ENCODE measurements at places on chromosomes 3 and 15.

GRCh38 chr3:108408883-108409799 is 101.3 kb downstream of the MYH15 start:
- ATAC-seq, result no peak

DNA sequence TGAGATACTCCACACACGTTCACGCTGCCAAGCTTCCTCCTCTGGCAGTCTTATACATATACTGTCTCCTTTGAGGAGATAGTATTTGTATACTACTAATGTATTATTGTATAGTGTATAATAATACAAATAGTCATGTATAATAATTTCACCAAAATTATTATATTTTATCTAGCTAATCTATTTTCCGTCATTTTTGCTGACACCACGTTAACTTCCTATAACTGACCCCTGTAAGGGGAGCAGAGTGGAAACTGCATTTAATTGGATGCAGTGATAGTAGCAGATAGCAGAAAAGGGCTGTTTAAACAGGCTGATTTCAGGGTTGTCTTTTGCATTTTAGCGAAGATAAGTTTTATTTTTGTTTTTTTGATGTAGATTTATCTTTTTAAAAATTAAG is 30.5 kb upstream of the TMEM42 start:
- ATAC-seq, result no peak

GRCh38 chr15:70401709-70402108 is 304.0 kb upstream of the TLE3 start:
- no peak for ATAC-seq

- ATAC-seq, result peak; percentile 70
These were observed 171.3 kb downstream of the ATP10A start for GRCh38 chr15:25691544-25692430.

- ATAC-seq, result no peak
These were observed 24.9 kb upstream of the TMCC1 start for GRCh38 chr3:129918461-129918860.

DNA sequence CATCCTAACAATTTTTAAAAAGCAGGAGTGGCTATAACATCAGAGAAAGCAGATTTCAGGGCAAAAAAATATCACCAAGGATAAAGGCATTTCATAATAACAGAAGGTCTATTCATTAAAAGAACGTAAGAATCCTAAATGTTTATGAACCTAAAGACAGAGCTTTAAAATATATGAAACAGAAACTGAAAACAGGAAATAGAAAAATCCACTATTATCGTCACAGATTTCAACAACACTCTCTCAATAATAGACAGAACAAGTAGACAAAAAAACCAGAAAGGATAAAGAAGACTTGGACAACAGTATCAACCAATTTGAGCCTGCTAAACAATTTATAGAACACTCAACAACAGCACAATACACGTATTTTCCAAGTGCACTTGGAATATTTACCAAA is 71.4 kb downstream of the FBXL22 start:
- ATAC-seq, result no peak

GRCh38 chr15:84847382-84847781 is 30.2 kb downstream of the ALPK3 start:
- no peak for ATAC-seq

DNA sequence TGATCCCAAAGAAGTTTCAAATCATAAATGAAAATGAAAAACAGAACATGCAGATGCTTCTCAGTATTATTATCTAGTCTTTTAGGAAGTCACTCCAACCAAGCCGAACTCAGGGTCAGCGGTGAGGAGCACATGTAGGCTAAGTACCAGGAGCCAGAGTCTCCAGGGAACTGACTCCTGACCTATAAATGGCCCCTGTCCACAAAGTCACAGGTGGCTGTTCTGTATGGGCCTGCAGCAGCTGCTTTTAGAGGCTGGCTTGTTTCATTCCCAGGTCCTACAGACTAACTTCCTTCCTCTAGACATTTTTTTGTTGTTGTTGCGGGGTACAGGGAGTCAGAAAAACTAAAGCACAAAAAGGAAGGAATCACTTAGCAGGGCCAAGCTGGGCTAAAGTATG is 54.6 kb downstream of the DAPK2 start:
- no peak for ATAC-seq

GRCh38 chr3:5756443-5756842 is 568.9 kb downstream of the EDEM1 start:
- ATAC-seq, result no peak

- peak; percentile 45 for ATAC-seq
These were observed 84.5 kb upstream of the SYNPR start for GRCh38 chr3:63193647-63194046.

- ATAC-seq, result no peak
These were observed 64.1 kb upstream of the TMEM108 start for GRCh38 chr3:132974097-132974496.

DNA sequence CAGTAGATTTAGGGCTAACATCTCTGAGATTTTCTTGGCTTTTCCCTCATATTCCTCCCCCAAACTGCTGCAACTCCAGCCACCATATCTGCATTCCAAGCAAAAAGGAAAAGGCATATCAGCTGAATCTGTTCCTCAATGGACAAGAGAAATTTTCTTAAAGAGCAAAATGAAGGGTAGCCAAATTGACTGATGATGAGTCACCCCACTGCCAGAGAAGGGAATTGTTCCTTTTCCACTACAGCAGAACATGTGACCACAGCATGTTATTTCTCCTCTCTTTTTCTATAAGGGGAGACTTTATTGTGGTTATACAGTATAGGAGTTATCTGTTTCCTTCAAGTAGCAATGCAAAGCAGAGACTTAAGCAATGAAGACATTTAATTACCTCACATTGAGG is 172.5 kb downstream of the MTHFS start:
- ATAC-seq, result no peak

DNA sequence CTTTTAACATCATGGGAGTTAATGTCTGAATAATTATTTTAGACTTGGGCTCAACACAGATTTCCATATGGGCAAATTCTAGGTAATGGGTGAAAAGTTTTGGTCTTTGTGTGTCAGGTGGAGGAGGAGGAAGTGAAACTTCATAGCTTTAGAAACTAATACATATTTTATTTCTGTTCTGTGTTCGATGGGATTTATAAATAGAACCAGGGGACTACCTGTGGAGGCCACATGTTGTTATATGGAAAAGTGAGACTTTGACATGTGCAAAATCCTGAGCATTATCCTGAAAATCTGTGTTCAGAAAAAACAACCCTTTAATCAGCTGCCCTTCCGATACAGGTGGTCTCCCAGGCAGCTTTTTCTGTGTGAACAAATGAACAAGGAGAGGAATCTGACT is 209.5 kb downstream of the SOX2 start:
- ATAC-seq, result no peak

GRCh38 chr3:12773710-12774086 is 14.6 kb upstream of the TMEM40 start:
- no peak for ATAC-seq

DNA sequence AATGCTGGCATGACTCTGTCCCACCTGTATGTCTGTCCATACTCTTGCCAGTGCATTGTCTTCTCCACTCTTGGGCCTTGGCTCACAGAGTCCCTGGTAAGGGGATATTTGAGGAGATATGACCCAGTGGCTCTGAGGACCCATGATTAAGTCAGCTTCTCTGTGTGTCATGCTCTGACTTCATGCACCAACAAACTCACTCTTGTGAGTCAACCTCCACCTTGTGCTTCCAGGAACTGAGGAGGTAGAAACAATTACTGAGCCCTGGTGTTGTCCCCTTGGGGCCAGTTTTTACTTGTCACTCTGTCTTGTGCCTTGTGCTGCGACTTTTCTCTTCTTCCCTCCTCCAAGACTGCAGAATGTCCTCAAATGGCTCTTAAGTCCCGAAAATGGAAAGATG is 127.1 kb downstream of the ABHD5 start:
- no peak for ATAC-seq

GRCh38 chr3:143605233-143605950 is 242.9 kb downstream of the SLC9A9 start:
- no peak for ATAC-seq

- ATAC-seq, result peak; percentile 84
These were observed 294.9 kb downstream of the RORA start for GRCh38 chr15:60933900-60934885.

GRCh38 chr3:170144437-170144843 is 37.1 kb downstream of the PHC3 start:
- ATAC-seq, result no peak

GRCh38 chr15:80442728-80443403 is 38.7 kb downstream of the ARNT2 start:
- no peak for ATAC-seq
